ENCODE measurements at places on chromosomes 16 and 17. TPM values are rescaled to one million over a fixed set of nuclear protein-coding genes. Genes with fewer than 3 reads are reported as not detected.

- no peaks in the 10 kb centered on the region for H3K4me1 ChIP-seq
- H3K27ac ChIP-seq = no peak overlapping the region
- no peaks in the 10 kb centered on the region for H3K27me3 ChIP-seq
- no peak for DNase-seq
- H3K4me3 ChIP-seq = no peak overlapping the region
Measured at GRCh38 chr16:23423496-23424049, 29.4 kb downstream of the COG7 start.

The FHOD1 gene
- total RNA-seq = 69.0 TPM

The CDC6 gene
- 86.1 TPM for total RNA-seq

DNA sequence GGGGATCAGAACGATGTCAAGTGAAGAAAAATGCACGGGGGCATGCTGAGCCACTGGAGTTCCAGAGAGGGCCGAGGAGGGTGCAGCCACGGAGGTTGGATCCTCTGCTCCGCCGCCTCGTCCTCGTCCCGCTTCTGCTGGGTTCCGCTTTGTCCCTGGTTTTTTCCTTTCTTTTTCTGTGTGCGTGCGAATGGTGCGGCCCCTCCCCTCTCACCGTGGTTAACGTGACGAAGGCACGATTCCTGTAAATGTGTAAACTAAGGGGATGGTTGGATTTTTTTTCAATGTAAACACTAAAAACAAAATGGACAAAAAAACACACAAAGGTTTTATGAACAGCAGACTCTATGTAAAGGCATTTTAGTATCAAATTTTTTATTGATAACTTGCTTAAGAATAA lies 46.7 kb downstream of the ACTG1 start:
- no peak overlapping the region for H3K4me3 ChIP-seq
- H3K36me3 ChIP-seq = no peaks in the 10 kb centered on the region
- no peak overlapping the region for H3K27ac ChIP-seq
- H3K4me1 ChIP-seq = no peaks in the 10 kb centered on the region
- H3K27me3 ChIP-seq = no peaks in the 10 kb centered on the region
- DNase-seq = no peak

GRCh38 chr17:56675876-56676660 lies 82.6 kb downstream of the NOG start:
- H3K4me1 ChIP-seq = peaks cover 3% of the 10 kb centered on the region
- H3K36me3 ChIP-seq = no peaks in the 10 kb centered on the region
- peaks cover 7% of the 10 kb centered on the region for H3K27me3 ChIP-seq
- H3K27ac ChIP-seq = no peak overlapping the region
- DNase-seq = no peak
- H3K4me3 ChIP-seq = no peak overlapping the region

- no peak for DNase-seq
- H3K4me3 ChIP-seq = no peak overlapping the region
- no peaks in the 10 kb centered on the region for H3K4me1 ChIP-seq
Measured at GRCh38 chr17:15036238-15036637, 228.9 kb downstream of the PMP22 start.

- no peak for DNase-seq
- no peaks in the 10 kb centered on the region for H3K27me3 ChIP-seq
- H3K27ac ChIP-seq = no peak overlapping the region
- H3K4me3 ChIP-seq = no peak overlapping the region
- H3K36me3 ChIP-seq = peaks cover 3% of the 10 kb centered on the region
Measured at GRCh38 chr16:88837806-88838205, 18.9 kb downstream of the GALNS start.

The TBC1D26 gene
- not detected for total RNA-seq

The PRRT2 gene
- total RNA-seq = 3.6 TPM

The SERPINF2 gene
- 63.8 TPM for total RNA-seq

The ZFP3 gene
- 3.7 TPM for total RNA-seq

The OR3A3 gene
- total RNA-seq = not detected

The LIMD2 gene
- total RNA-seq = 5.1 TPM

- H3K4me3 ChIP-seq = no peak overlapping the region
- no peaks in the 10 kb centered on the region for H3K36me3 ChIP-seq
- no peak overlapping the region for H3K27ac ChIP-seq
- no peaks in the 10 kb centered on the region for H3K27me3 ChIP-seq
Measured at GRCh38 chr17:74059479-74060240, 143.8 kb upstream of the RPL38 start.

GRCh38 chr16:30745082-30745481 lies 3.1 kb upstream of the PHKG2 start:
- H3K4me3 ChIP-seq = no peak overlapping the region
- H3K27ac ChIP-seq = peak overlapping the region; percentile 16
- no peaks in the 10 kb centered on the region for H3K27me3 ChIP-seq
- peaks cover 2% of the 10 kb centered on the region for H3K36me3 ChIP-seq
- no peak for DNase-seq
- H3K4me1 ChIP-seq = peaks cover 31% of the 10 kb centered on the region

GRCh38 chr17:36118477-36119353 lies 15.1 kb downstream of the CCL4 start:
- no peaks in the 10 kb centered on the region for H3K4me1 ChIP-seq
- no peaks in the 10 kb centered on the region for H3K27me3 ChIP-seq
- no peak overlapping the region for H3K4me3 ChIP-seq
- H3K36me3 ChIP-seq = no peaks in the 10 kb centered on the region

GRCh38 chr16:3915426-3916260 lies 35.1 kb upstream of the CREBBP start:
- no peak overlapping the region for H3K4me3 ChIP-seq
- no peaks in the 10 kb centered on the region for H3K27me3 ChIP-seq
- H3K27ac ChIP-seq = no peak overlapping the region

The ITGA2B gene
- total RNA-seq = 5.9 TPM

The SLFN14 gene
- total RNA-seq = not detected

The BCAR1 gene
- total RNA-seq = 95.5 TPM

DNA sequence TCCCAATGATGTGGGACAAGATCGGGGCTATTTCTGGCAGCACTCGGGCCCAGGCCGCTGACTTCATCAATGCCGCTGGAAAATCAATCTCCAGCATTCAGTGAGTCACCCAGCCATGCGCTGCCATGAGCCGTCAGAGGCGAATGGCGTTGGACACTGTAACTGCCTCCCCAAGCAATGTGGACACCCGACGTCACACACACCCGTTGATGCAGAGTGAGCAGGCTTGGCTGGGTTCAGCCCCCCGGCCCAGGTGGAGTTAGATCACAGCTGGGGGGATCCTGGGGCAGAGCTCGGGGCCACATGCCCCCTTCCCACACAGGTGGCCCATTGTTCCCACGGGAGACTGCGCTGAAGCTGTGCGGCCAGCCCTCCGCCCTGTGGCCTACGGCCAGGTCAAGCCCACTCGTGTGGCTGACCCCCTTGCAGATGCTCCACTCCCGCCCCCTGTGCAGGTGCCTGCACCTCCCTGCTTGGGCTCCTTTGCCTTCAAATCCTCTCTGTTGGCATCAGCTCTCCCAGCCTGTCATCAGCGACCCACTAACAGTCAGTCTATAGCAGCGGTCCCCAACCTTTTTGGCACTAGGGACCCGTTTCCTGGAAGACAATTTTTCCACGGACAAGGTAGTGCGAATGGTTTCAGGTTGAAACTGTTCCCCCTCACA lies 89.9 kb downstream of the TBC1D16 start:
- H3K4me1 ChIP-seq = peaks cover 12% of the 10 kb centered on the region
- H3K27ac ChIP-seq = no peak overlapping the region
- no peaks in the 10 kb centered on the region for H3K27me3 ChIP-seq
- no peak for DNase-seq

The QPRT gene
- 176 TPM for total RNA-seq

- H3K4me3 ChIP-seq = peak overlapping the region; percentile 61
- no peaks in the 10 kb centered on the region for H3K27me3 ChIP-seq
- H3K36me3 ChIP-seq = no peaks in the 10 kb centered on the region
- H3K4me1 ChIP-seq = 0 out of 2 replicates have a peak, but pooled peaks cover 3% of the 10 kb centered on the region
Measured at GRCh38 chr17:7915179-7915610, 894 bp downstream of the RNF227 start.

DNA sequence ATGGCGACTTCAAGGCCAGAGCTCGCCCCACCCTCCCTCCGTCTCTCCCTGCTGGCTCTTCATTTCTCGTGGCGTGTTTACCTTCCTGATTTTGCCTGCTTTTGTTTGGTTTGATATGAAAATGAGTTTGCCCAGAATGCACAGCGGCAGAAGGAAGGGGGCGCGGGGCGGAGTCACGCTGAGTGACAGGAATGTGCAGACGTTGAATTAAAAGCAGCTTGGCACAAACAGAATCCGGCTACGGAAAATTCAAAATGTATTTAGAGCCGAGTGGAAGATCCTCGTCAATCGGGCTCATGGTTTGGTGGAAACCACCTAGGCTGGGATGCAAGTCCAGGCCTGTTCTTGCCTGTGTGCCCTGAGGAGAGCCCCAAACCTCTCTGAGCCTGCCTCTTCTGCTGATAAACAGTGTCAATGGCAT lies 102.7 kb downstream of the SDK2 start:
- no peaks in the 10 kb centered on the region for H3K4me1 ChIP-seq
- H3K27me3 ChIP-seq = peaks cover 1% of the 10 kb centered on the region
- H3K4me3 ChIP-seq = no peak overlapping the region

- 0 out of 2 replicates have a peak, but pooled peaks cover 1% of the 10 kb centered on the region for H3K36me3 ChIP-seq
- H3K4me3 ChIP-seq = no peak overlapping the region
- DNase-seq = no peak
- H3K4me1 ChIP-seq = no peaks in the 10 kb centered on the region
Measured at GRCh38 chr16:53840456-53840855, 136.5 kb downstream of the FTO start.

DNA sequence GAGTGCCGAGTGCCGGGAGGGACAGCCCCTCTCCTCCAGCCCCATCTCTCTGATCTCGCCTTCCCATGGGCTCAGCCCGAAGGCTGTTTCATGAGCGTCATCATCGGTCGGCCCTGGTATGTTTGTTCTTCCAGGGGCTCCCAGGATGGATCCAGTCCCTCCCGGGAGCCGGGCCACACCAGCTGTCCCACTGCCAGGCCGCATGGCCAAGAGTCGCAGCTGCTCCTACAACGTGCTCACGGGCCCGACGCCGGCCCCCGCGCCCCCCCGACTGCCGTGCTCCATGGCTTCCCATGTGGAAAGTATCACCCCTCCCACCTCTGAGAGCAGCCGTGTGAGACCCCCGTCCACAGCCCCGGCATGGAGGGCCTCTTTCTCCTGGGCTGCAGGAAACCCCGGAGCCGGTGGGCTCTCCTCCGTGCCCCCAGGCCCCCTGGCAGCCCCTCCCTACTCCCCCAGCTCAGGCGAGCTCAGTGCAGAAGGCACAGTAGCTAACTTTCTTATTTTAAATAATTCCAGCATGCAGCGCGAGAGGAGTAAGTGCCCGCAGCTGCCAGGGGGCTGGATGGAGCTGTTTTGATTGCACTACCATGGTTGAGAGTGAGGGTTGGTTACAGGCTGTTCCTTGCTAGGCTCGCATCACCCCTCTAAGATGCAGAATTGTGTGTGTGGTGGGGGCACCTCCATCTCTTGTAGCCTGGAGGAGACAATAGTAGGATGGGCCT lies 26.6 kb upstream of the GSE1 start:
- H3K27me3 ChIP-seq = no peaks in the 10 kb centered on the region
- no peak overlapping the region for H3K4me3 ChIP-seq
- no peak overlapping the region for H3K27ac ChIP-seq
- no peaks in the 10 kb centered on the region for H3K4me1 ChIP-seq

The AIPL1 gene
- total RNA-seq = not detected

The ASGR1 gene
- 8.3 TPM for total RNA-seq

GRCh38 chr17:47742319-47743181 lies 9.5 kb downstream of the TBX21 start:
- peak; percentile 65 for DNase-seq
- H3K27me3 ChIP-seq = no peaks in the 10 kb centered on the region
- 0 out of 2 replicates have a peak, but pooled peaks cover 7% of the 10 kb centered on the region for H3K4me1 ChIP-seq
- H3K36me3 ChIP-seq = no peaks in the 10 kb centered on the region
- no peak overlapping the region for H3K4me3 ChIP-seq

The SHCBP1 gene
- total RNA-seq = 21.8 TPM

The MMP25 gene
- 0.11 TPM for total RNA-seq

GRCh38 chr17:77523540-77523939 lies 382.8 kb downstream of the SEC14L1 start:
- H3K4me3 ChIP-seq = no peak overlapping the region
- no peaks in the 10 kb centered on the region for H3K36me3 ChIP-seq
- no peak overlapping the region for H3K27ac ChIP-seq
- H3K27me3 ChIP-seq = no peaks in the 10 kb centered on the region
- no peak for DNase-seq
- no peaks in the 10 kb centered on the region for H3K4me1 ChIP-seq

The IL17C gene
- total RNA-seq = not detected

DNA sequence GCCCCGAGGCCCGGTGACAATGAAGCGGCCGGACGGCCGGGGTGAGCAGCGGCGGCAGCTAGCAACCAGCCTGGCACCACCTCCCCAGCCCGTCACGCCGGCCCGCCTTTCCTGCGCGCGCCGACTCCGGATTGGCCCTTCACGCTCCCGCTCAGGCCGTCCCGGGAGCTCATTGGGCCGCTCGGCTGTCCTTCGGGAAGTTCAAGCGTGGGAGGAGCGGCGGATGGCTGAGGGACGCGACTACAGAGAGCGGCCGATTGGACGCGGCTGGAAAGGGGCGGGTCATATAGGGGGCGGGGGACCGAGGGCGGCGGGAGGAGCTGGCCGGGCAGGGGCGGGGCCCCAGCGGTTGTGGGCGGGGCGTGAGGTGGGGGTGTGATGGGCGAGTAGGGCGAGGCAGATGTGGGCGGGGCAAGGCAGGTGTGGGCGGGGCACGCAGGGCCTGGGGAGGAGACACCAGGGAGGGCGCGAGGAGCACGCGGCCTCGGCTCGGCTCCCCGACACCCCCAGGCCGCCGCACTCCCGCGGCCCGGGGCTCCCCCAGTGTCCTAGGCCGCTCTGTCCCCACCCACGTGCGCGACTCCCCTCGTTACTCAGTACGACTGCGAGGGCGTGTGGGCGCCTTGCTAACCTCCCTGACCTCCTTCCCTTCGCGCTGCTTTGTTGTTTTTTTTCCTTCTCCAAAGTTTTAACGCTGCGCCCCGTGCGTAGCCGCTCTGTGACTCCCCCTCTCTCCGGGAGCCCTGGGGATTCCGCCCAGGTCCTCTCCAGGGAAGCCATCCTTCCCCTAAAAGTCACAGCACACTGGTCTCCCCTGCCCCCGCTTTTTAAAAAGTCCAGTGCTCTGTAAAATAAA lies at the start of gene CEP131:
Gene CEP131 (minus strand): TSS at position 60 of the 856 bp plus-strand sequence. CDS start 2,909 bp downstream, outside the sequence.
- peaks cover 9% of the 10 kb centered on the region for H3K4me1 ChIP-seq
- no peaks in the 10 kb centered on the region for H3K27me3 ChIP-seq
- DNase-seq = peak; percentile 100
- no peaks in the 10 kb centered on the region for H3K36me3 ChIP-seq
- H3K4me3 ChIP-seq = peak within 1 kb of the TSS; percentile 95

The GJC1 gene
- 33.5 TPM for total RNA-seq

Data from Caco-2 (cell line).